ENCODE measurements at places on chromosomes 13 and 19. TPM values are rescaled to one million over a fixed set of nuclear protein-coding genes. Genes with fewer than 3 reads are reported as not detected.

DNA sequence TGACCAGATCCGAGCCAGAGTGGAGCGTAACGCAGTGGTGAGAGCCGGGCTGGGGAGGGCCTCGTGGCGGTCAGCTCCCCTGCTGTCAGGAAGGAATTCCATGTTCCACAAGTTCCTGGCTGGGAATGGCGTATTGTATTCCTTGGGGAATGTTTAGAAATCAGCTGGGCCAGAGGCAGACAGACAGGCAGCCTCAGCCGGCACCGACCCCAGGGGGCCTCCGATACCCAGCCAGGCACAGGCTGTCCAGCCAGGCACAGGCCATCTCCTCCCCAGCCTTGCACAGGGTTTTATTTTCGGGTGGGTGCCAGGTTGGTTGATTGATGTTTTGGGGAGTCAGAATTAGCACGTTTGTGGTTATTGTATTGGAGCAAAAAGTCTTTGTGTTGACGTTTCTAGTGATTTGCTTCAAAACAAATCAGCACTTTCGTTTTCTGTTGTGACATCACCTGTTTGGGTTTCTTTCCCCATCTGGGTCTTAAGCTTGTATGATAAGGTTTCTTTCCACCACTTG is 126.6 kb upstream of the MCF2L start:
- no peak overlapping the region for H3K4me3 ChIP-seq
- H3K4me1 ChIP-seq = no peaks in the 10 kb centered on the region
- H3K36me3 ChIP-seq = no peaks in the 10 kb centered on the region
- DNase-seq = no peak
- no peaks in the 10 kb centered on the region for H3K27me3 ChIP-seq

DNA sequence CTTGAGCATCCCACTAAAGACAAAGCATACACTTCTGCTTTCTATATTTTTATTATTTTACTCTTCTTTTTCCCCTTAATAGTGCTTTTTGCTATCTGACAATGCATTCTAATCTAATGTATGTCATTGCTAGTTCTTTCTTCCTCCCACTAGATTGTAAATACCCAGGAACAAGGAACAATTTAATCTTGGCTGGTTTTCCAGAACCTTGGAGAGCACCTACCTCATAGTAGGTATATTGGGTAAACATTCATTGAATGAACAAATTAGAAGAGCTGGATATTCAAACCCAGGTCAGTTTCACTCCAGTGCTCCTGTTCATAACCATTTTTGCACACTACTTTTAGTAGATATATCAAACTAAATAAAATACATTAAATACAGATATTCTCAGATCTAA is 1617.6 kb upstream of the SLC10A2 start:
- no peaks in the 10 kb centered on the region for H3K36me3 ChIP-seq
- H3K4me1 ChIP-seq = no peaks in the 10 kb centered on the region
- no peak overlapping the region for H3K27ac ChIP-seq
- no peak overlapping the region for H3K4me3 ChIP-seq

DNA sequence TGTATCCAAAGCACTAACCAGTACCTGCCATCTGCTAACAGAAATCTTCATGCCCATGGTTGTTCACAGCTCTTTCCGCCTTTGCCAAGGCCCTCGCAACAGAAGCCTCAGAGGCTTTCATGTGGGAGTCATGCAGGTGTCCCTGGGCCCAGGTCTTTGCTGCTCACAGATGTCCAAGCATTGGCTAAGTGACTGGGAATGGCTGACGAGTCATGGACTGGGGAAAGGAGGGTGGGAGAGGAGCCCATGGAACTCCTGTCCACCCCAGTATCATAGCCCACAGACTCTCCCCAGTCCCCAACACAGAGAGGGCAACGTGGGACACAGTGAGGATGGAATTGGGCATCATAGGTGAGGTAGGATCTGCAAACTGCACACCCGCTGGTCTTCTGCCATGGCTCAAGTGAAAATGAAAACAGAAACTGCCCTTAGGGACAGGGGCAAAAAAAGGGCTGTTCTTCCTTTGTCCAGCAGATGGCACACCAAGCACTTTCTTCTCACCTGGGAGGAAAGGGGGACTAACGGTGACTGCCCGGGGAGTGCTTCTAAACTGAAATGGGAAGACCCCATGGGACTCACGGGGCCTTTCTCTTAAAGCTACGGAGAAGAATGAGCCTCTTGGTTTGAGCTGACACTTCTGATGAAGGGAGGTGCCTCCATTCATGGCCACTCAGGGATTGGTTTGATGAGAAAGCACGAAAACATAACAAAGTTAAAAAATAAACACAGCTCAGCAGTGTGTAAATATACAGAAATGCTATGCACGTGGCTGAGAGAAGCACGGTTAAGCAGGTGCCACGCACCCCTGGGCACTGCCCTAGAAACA is 11.1 kb upstream of the DHRS12 start:
- no peaks in the 10 kb centered on the region for H3K36me3 ChIP-seq
- H3K27ac ChIP-seq = no peak overlapping the region
- no peaks in the 10 kb centered on the region for H3K27me3 ChIP-seq
- DNase-seq = peak; percentile 75
- H3K4me1 ChIP-seq = no peaks in the 10 kb centered on the region
- no peak overlapping the region for H3K4me3 ChIP-seq

DNA sequence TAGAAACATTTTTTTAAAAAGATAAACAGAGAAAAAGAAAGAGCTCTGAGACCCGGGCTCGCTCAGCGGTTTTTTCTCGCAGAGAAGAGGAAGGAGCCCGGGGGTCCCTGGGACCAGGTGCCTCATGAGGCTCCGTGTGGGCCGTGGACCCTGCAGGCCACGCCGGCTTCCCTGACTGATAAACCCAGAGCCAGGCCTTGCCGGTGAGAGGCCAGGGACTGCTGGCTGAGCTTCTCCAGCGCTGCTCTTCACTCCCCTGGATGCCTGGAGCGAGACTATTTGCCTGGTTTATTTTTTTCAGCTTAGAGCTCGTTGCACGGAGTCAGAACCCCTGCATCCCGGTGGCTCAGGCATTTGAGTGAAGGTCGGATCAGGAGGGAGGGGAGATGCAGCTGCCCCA is 53.4 kb upstream of the F7 start:
- H3K27ac ChIP-seq = no peak overlapping the region
- H3K4me3 ChIP-seq = no peak overlapping the region
- DNase-seq = no peak
- no peaks in the 10 kb centered on the region for H3K27me3 ChIP-seq
- no peaks in the 10 kb centered on the region for H3K36me3 ChIP-seq

GRCh38 chr13:69579351-69579750 is 528.3 kb upstream of the ATXN8OS start:
- no peaks in the 10 kb centered on the region for H3K4me1 ChIP-seq
- no peak overlapping the region for H3K4me3 ChIP-seq
- no peaks in the 10 kb centered on the region for H3K27me3 ChIP-seq
- no peak overlapping the region for H3K27ac ChIP-seq
- DNase-seq = peak; percentile 40

- no peaks in the 10 kb centered on the region for H3K4me1 ChIP-seq
- DNase-seq = no peak
- no peaks in the 10 kb centered on the region for H3K36me3 ChIP-seq
- no peaks in the 10 kb centered on the region for H3K27me3 ChIP-seq
- no peak overlapping the region for H3K27ac ChIP-seq
These were observed 20.1 kb upstream of the N4BP2L1 start for GRCh38 chr13:32447894-32448623.

- H3K36me3 ChIP-seq = no peaks in the 10 kb centered on the region
- H3K4me1 ChIP-seq = peaks cover 15% of the 10 kb centered on the region
- no peak for DNase-seq
- H3K27ac ChIP-seq = no peak overlapping the region
These were observed 108.4 kb downstream of the ZNF557 start for GRCh38 chr19:7177926-7178325.

DNA sequence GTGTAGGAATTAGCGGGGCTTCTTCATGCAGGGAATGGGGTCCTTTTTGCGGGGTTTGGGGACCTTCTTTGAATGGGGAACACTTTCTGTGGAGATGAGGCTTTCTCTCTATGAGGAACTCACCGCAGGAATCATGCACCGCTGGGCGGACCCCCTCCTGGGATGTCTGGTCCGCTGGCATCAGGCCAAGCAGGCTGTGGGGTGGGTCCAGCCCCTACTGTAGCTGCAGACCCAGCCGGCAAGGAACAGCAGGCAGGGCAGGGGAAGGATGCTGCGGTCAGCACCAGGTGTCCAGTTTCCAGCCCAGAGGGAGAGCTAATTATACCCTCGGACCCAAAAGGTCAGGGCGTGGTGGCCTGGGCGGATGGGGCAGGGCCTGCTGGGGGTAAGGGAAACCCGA is 1.8 kb downstream of the MYBPC2 start:
- no peak for DNase-seq
- peaks cover 4% of the 10 kb centered on the region for H3K4me1 ChIP-seq
- peaks cover 7% of the 10 kb centered on the region for H3K27me3 ChIP-seq
- H3K4me3 ChIP-seq = no peak overlapping the region
- no peaks in the 10 kb centered on the region for H3K36me3 ChIP-seq
- H3K27ac ChIP-seq = no peak overlapping the region

DNA sequence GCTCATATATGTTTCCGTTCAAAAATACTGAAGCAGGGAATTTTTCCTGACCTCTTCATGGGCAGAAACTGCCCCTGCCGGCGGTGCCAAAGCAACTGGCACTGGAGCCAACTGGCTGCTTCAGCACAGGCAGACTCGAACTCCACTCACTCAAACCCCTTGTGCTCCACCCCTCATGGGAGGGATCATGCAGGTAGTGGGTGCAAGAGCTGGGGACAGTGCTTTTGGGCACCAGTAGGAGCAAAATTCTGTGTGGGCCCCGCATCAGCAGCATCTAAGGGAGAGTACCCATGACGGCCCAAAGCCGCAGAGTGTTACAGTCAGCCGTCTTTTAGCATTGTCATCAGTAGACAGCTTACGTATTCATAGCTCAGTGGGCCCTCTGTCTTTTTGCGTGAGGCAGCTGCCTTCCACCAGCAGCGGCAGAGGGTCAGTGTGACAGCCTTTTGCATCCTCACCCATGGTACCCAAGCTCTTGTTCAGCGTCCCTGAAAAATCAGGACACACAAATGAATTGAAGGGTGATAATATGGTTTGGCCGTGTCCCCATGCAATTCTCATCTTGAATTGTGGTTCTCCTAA is 393.8 kb downstream of the SLITRK6 start:
- DNase-seq = no peak
- no peak overlapping the region for H3K4me3 ChIP-seq
- no peaks in the 10 kb centered on the region for H3K4me1 ChIP-seq
- H3K27me3 ChIP-seq = no peaks in the 10 kb centered on the region
- H3K36me3 ChIP-seq = no peaks in the 10 kb centered on the region

- peaks cover 20% of the 10 kb centered on the region for H3K4me1 ChIP-seq
- H3K4me3 ChIP-seq = no peak overlapping the region
- peak; percentile 55 for DNase-seq
- peak overlapping the region; percentile 96 for H3K27ac ChIP-seq
These were observed 12.0 kb downstream of the ETFB start for GRCh38 chr19:51354103-51354741.

DNA sequence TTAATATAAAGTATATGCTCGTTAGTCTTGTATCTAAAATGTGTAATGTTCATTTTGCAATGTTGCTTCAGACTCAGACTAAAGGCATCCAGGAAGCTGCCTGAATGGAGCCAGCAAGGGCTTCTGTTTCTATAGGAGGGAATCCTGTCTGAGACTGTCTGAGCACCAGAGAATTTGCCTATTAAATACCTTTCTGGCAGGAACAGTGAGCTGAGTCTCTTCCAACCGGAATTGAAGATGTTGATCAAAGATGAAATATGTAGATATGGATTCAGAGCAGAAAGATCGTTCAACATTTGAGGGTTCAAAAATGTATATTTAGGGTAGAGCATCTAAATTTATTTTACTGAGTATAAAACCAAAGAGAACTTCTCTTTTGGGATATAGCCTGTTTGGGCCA is 20.9 kb downstream of the MYO16 start:
- no peak overlapping the region for H3K27ac ChIP-seq
- no peaks in the 10 kb centered on the region for H3K36me3 ChIP-seq
- no peak overlapping the region for H3K4me3 ChIP-seq
- DNase-seq = no peak
- H3K27me3 ChIP-seq = no peaks in the 10 kb centered on the region
- H3K4me1 ChIP-seq = no peaks in the 10 kb centered on the region

DNA sequence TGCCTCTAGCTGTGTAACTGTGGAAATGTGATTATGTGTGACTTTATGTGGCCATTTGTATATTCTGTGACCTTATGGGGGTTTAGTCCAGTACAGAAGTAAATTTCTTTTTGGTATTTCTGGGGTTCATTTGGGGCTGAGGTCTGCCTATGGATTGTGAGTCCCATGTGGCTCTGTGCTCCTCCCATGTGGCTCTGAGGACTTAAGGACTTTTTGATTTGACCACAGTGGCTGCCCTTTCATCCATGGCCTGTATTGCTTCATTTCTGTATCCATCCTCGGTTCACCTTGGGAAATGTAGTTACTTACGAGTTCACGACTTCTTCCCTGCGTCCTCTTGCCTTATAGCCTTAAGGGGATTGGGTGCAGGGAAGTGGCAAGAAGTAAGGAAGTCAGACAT is 1.0 kb downstream of the ZNF420 start:
- peak overlapping the region; percentile 65 for H3K4me3 ChIP-seq
- peaks cover 6% of the 10 kb centered on the region for H3K4me1 ChIP-seq
- H3K36me3 ChIP-seq = no peaks in the 10 kb centered on the region
- no peaks in the 10 kb centered on the region for H3K27me3 ChIP-seq
- H3K27ac ChIP-seq = no peak overlapping the region

DNA sequence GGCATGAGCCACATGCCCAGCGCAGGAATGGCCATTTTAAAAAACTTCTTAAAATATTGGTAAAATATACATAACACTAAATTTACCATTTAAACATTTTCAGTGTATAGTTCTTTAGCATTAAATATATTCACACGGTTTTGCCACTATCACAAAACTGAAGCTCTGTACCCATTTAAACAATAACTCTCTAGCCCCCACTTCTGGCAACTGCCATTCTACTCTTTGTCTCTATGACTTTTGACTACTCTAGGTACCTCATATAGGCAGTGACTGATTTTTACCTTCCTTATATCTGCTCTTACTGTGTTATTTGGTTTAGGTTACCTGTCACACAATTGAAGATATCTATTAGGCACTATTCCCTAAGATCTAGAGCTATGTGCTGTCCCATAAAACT is 2.3 kb upstream of the KBTBD7 start:
- no peaks in the 10 kb centered on the region for H3K36me3 ChIP-seq
- no peak overlapping the region for H3K4me3 ChIP-seq
- DNase-seq = no peak
- H3K27me3 ChIP-seq = no peaks in the 10 kb centered on the region
- H3K27ac ChIP-seq = no peak overlapping the region

GRCh38 chr13:23383151-23383550 is 50.4 kb downstream of the SACS start:
- no peaks in the 10 kb centered on the region for H3K27me3 ChIP-seq
- peaks cover 8% of the 10 kb centered on the region for H3K4me1 ChIP-seq
- H3K36me3 ChIP-seq = no peaks in the 10 kb centered on the region
- no peak for DNase-seq
- no peak overlapping the region for H3K4me3 ChIP-seq
- no peak overlapping the region for H3K27ac ChIP-seq

GRCh38 chr13:31175847-31176532 is 14.3 kb upstream of the HSPH1 start:
- H3K36me3 ChIP-seq = no peaks in the 10 kb centered on the region
- no peak overlapping the region for H3K4me3 ChIP-seq
- no peak overlapping the region for H3K27ac ChIP-seq
- no peak for DNase-seq

SLC25A41 gene
- polyA plus RNA-seq = 0.50 TPM

ACP5 gene
- polyA plus RNA-seq = 7.2 TPM

NLRP9 gene
- not detected for polyA plus RNA-seq

TSKS gene
- polyA plus RNA-seq = not detected

ACTL9 gene
- not detected for polyA plus RNA-seq

TMC4 gene
- 94.4 TPM for polyA plus RNA-seq

ADGRE2 gene
- polyA plus RNA-seq = 2.1 TPM

FOXA3 gene
- polyA plus RNA-seq = 16.7 TPM
